ENCODE measurements at places on chromosomes 13 and 19.

- no peak for DNase-seq
Observed at GRCh38 chr13:107743983-107744382, 471.4 kb downstream of the LIG4 start.

DNA sequence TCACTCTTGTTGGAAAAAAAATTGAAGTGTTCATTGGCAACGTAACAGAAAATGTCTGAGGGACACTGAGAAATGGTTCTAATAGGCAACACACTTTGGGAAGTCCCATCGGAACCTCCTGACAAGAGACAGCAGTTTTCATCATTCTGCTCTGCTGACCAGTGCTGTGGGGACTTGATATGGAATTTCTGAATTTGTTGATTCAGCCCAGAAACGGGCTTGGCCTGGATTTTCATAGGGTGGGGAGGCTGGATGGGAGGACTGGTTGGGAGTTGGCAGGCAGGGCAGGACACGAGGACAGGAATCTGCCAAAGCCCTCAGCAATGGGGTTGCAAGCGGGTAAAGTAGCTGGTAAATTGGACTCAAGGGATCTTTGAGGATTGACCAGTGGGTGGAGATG lies 96.5 kb downstream of the DCT start:
- DNase-seq = no peak

- no peak for DNase-seq
Observed at GRCh38 chr13:20232556-20233277, 598 bp upstream of the GJB6 start.

DNA sequence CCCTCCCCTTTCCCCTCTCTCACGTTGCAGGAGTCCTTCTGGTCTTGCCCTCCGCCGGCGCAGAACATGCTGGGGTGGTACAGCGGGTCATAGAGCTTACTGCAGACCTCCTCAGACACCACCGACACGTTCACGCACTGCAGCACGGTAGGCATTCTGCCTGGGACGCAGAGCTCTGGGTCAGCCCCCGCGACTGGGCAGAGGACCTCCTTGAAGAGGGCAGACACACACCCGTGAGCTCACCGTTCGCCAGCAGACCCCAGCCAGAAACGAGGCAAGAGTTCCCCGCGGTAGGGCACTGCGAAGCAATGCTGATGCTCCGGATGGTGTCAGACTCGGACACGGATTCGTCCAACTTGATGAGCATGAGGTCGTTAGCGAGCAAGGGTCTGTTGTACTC lies 2.9 kb downstream of the KLK4 start:
- no peak for DNase-seq

DNA sequence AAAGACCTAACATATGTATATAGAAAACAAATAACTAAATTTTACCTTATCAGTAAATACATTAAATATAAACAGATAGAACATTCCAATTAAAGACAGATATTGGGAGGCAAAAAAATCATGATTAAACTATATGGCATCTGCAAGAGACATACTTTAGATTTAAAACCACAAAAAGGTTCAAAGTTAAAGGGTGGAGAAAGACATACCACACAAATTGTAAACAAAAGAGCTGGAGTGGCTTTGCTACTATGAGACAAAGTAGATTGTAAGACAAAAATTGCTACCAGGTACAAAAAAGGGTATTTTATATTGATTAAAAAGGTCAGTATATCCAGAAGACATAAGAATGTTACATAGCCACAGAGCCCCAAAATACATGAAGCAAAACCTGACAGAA lies 200.2 kb downstream of the KCNRG start:
- DNase-seq = no peak

DNA sequence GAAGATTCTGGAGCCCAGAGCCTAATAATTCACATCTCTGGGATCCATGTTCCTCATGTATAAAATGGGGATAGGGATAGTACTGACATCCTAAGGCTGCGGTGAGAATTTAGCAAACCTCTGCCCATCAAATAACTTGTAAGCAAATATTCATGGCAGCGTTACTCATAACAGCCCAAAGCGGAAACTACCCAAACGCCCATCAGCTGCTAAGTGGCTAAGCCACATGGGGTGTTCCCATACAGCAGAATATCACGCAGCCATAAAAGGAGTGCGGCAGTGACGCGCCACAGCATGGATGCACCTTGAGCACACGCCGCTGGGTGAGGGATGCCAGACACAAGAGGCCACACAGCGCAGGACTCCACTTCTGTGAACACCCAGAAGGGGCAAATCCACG lies 19.7 kb downstream of the VRK3 start:
- DNase-seq = no peak

GRCh38 chr19:30743011-30743410 lies 370.8 kb downstream of the ZNF536 start:
- no peak for DNase-seq

- DNase-seq = no peak
Observed at GRCh38 chr19:52492201-52492993, 35.1 kb upstream of the ZNF808 start.

DNA sequence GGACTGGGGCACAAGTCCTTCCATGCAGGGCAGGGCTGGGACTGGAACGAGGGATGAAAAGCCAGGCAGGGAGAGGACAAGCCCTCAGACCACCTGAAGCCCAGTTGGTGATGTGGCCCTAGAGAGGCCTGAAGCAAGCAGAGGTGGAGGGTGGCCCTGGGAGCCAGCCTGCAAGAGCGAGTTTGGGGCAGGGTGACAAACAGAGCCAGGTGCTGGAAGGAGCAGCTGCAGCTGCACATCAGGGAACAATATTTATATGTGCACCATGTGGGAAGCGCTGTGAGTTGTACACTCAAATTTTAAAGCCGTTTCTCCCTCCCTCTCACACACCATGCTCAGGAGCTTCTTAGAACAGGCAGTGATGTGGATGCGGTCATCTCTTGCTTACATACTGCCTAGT lies 67.8 kb downstream of the FGF9 start:
- DNase-seq = no peak

GRCh38 chr19:1222394-1222793 lies 15.4 kb downstream of the CBARP start:
- no peak for DNase-seq

DNA sequence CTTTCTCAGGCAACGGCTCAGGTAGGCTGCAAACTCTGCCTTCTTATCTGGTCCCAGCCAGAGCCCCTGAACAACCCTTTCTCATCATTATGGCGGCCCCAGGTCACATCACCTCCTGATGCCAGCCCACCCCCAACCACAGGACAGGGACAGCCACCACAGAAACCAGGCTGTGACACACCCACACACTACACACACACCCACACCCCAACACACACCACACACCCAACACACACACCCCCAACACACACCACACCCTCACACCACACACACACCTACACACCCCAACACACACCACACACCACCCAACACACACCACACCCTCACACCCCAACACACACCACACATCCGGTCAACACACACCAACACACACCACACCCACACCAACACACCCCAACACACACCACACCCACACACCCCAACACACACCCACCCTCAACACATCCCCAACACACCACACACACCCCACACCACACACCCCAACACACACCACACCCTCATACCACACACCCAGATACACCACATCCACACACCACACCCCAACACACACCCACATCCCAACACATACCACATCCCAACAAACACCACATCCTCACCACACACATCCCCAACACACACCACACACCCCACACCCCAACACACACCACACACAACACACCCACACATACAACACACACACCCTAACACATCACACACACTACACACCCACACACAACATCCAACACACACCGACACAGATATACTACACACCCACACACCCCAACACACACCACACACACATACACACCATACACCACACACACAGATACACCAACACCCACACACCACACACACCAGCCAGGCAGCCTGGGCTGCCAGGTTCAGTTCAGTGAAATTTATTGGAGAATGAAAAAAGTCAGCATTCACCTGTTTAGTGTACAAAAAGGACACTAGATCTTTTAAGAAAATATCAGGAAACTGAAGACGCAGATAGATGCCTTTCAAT lies 4.2 kb upstream of the ISYNA1 start:
- no peak for DNase-seq

DNA sequence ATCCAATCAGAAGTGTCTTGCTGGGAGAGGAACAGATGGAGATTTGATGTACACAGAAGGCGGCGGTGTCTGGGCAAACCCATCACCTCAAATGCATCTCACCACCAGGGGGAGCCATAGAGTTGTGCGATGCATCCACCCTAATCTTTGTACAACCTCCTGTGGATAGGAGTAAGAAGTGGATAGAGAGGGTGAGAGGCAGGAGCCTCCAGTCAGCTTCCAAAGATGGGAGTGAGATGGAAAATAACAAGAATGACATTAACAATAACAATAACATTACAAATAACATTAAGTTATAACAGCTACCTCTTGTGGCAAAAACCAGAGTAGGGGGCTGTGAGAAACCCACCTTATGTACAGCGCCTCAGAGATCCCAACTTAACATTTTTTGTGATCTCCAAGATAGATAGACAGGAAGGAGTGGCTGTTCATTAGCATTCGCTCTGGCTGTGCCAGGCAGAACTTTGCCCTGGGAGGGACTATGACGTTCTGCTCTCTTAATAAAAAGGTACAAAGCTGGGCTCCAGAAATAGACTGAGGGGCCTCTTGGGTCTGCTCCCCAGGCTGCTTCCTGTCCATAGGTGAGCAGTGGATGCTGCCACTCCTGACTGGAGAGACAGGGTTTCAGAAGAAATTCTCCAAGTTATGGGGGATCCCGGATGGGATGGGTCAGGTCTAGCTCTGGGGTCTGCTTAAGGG lies 5.2 kb upstream of the CEACAM18 start:
- DNase-seq = peak; percentile 56

GRCh38 chr13:109385242-109385560 lies 401.2 kb downstream of the IRS2 start:
- no peak for DNase-seq

GRCh38 chr13:29758531-29759114 lies 91.8 kb downstream of the UBL3 start:
- DNase-seq = peak; percentile 8

DNA sequence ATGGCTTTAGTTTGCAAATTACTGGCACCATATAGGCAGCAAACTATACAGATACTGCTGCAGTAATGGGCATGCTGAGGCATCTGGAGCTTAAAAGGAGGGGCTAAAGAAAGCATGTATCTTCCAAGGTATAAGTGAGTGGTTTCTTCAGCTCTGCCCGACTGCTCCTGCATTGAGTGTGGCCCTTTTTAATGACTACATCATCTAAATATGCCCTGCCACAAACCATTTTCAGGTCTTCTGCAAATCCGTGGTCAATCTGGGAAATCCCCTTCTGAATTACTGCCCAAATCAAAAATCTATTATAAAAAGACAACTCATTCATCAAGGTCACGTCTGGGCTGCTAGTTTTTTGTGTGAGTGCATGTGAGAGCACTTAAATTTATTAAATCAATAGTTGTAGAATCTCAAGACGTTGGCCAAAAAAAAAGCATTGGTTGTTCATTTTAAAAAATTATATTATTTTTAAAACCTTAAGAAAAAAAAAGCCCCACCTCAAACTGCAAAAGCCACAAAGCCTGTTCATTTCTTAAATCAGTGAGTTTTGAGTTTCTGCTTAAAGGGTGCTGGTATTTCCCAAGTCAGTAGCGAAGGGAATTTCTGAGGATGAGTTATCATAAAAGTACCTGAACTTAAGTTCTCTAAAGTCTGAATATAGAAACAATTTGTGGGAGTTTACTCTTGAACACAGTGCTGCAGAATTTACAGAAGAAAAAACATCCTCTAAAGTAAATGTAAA lies 16.3 kb downstream of the LCP1 start:
- DNase-seq = no peak

DNA sequence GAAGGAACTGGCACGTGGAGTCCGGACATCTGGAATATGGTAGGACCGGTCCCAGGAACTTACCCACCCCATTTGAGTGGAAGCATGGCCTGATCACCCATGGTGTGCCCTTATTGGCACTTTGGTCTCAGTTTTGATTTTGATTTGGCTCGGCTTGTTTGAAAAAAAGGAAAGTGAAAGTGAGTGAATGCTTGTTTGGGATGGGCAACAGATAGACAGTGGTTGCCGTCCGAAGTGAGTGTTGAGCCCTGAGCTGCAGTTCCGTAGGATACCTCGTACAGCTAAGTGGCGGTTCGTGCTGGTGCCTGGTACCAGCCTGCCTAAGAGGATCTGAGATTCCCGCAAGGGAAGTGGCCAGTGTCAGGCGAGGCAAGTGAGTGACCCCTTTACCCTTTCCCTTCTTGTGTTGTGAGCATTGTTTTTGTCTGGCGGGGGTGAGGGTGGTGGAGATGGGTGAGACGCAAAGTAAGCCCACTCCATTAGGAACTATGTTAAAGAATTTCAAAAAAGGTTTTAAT lies 605.8 kb downstream of the UQCRFS1 start:
- DNase-seq = no peak

GRCh38 chr13:45007225-45007624 lies 17.9 kb downstream of the GPALPP1 start:
- no peak for DNase-seq

DNA sequence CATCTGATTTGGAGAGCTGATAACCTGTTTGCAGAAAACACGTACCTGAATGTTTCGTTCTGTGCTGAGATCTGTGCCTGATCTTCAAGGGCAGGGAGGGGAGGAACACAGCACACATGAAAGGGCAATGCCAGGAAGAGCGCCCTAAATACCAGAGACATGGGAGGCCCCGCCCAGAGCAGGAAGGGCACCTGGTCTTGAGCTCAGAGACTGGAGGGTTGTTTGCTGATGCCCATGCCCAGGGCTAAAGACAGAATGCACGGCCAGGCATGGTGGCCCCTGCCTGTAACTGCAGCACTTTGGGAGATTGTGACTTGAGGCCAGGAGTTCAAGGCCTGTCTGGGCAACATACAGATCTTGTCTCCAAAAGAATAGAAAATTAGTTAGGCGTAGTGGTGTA lies 183.2 kb downstream of the TUBA3C start:
- DNase-seq = no peak

DNA sequence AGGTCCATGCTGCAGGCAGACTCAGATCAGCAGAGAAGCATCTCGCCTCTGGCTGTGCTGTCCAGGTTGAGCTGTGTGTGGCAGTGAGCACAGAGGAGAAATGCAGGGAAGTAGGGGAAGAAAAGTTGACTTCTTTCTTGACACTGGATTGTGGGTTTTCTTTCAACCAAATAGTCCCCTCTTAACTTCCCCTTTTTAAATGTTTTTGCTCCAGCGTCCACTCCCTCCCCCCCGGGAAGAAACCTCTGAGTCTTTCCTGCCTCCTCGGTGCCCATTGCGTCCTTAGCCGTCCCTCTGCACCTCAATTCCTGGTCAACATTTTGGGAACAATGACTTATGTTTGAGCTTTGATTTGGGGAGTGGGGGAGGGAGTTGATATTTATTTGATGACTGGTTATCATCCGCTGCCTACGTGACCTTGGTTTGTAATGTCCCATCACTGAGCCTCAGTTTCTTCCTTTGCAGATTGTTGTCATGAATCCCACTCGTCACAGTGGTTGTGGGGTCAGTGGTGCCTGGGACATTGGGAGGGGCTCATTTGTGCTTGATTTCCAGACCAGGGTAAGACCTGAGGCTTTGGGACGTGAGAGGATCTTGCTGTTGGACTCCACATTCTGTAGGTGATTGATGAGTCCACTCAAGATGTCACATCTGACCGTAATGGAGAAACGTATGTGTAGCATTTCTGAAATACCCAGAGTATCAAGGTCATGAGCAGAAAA lies at the start of gene LILRB2:
Gene LILRB2 (minus strand): TSS at position 104 of the 722 bp plus-strand sequence. CDS start 614 bp downstream, outside the sequence.
- DNase-seq = no peak
